ENCODE measurements at places on chromosomes 7 and 10.

DNA sequence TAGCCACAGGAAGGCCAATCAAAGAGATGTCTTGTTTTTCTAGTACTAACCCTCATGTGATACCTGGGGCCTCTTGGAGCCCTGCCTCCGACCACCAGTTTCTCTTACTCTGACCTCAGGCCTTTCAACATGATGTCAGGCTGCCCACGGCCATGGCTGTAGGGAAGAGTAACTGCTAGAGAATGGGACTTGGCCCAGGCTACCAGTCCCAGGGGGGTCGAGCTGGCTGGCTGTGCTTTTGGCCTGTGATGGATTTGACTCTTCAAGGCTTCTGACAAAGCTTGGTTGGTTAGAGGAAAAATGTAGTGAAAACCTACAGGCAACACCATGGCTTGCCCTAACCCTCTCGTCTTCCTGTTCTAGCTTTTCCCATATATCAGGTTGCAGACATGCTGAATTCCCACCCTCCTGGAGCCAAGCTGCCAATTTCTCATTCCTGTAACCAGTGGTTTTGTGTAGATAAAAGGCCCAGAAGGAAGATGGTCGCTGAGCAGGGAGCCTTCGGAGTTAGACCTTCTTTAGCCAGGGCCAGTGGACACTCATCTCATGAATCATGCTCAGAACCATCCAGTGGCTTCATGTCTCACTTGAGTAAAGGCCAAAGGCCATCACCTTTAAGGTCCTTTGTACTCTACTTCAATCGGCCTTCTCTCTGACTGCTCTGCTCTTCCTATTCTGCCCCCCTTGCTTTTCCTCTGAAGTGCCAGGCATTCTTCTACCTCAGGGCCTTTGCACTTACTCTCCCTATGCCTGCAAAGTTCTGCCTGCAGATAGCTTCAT, 19.7 kb downstream of the SUFU start:
- DNase-seq = no peak

DNA sequence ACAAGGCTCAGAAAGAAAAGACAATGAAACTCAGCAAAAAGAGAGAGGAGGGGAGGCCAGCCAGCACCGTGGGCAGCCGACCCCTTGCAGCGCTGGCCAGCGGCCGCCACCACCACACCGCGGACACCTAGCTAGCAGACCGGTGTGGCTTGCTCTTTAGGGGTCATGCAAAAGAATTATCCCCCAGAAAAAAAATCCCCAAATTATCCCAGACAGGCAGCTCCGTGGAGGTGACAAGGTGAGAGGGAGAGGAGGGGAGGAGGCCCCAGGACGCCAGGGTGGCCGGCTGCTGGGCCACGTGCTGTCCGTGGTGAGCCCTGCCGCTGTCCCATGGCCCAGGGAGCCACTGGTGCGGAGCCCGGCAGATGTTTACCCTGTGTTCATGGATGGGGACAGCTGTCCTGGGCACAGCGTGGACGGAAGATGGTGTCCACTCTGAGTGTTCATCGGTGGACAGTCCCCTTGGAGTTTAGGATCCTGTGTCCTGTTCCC, 16.5 kb downstream of the YKT6 start:
- DNase-seq = no peak

DNA sequence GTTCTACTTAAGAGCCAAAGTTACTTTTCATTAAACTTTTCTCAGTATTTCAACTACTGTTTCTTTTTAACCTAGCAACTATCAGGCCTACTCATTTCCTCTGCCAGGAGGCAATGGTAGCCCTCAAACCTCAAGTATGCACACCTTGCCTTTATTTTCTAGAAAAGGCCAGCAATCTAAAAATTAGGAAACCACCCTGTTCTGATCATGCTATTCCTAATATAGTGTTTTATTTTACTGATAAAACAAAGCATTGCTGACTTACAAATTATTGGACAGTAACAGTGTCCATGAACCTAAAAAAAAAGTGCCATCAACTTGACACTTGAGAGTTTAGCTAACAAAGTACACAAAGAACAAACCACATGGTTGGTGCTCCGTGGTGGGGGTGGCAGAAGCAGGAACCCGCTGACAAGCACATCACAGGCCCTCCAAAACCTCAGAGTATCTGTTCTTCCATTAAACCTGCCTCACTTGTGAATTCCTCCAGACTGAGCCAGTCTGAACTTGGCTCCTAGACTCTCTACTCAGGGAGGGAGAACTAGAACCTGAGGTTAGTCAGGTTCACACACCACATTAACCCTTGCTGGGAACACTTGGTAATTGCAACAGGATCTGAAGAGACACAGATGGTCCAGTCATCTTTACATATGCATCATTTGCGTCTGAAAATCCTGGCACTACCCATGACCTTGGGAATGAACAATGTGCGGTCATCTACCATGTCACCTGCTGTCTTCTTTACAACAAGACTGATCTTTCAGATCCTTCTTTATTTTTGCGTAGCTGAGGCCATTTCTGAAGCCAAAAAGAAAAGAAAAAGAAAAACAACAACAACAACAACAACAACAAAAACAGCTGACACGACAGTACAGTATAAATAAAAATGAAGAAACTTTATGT, 31.9 kb downstream of the PIP4K2A start:
- DNase-seq = no peak

GRCh38 chr10:113566888-113567287, 14.0 kb downstream of the HABP2 start:
- DNase-seq = no peak

GRCh38 chr10:26860102-26860442, 686 bp downstream of the ABI1 start:
- DNase-seq = peak; percentile 29

DNA sequence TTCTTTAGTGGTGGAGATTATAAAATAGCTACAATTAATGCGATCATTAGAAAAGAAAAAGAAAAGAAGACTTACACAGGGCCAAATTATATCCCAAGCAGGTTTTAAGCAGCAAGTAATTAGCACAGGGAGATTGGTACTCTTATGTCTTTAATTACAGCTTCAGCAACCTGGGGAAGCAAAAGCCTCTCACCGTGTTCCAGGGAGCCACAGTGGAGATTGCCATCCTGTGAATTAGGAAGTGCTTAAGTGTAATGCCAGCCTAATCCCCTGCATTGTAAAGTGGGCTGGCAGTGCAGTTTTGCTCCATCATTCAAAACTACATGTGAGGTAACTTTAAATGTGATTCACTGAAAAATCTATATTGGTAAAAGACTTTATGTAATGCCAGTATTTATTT, 533.5 kb upstream of the COBL start:
- no peak for DNase-seq

Measured in stimulated activated CD4-positive, alpha-beta T cell treated with anti-CD3 and anti-CD28 coated beads, TNF-alpha, amount 100 ng/mL, for 4 hours (primary cell).